ENCODE measurements at places on chromosomes 12 and 14.

DNA sequence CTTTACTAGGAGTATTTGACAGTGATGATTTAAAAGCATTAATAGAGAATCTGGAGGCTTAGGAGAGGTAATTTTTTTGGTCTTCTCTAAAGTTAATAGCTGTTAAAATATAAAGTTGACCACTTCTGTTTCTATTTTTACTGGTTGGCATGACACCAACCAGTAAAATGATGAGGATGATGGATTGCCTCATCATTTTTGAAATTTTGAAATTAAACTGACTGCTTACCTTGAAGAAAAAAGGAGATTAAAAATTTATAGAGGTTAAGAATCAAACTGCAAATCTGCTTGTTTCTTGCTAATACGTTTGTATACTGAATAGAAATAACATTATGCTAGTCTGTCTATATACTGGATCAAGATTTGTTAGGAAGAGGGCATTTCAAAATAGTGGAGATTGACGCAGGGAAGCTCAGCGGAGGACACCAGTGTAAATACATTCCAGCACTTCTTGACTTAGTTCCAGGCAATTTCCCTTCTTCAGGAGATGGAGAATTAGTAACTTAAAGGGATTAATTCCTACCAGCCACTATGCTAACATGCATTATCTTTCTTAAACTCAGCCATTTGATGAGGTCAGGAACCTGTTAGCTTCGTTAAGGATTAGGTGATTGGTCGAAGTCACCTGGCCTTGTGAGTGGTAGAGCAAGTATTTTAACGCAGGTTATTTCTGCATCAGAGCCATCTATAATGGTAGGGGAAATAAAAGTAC, 3.6 kb downstream of the EID3 start:
- DNase-seq = no peak

GRCh38 chr12:105921872-105922669, 216.7 kb downstream of the NUAK1 start:
- DNase-seq = no peak

GRCh38 chr14:80956922-80957321, 1.5 kb downstream of the TSHR start:
- DNase-seq = no peak

- DNase-seq = no peak
Observed at GRCh38 chr14:104559028-104559803, 20.3 kb upstream of the C14orf180 start.

- DNase-seq = no peak
Observed at GRCh38 chr12:2739832-2740641, 54.7 kb upstream of the FKBP4 start.

DNA sequence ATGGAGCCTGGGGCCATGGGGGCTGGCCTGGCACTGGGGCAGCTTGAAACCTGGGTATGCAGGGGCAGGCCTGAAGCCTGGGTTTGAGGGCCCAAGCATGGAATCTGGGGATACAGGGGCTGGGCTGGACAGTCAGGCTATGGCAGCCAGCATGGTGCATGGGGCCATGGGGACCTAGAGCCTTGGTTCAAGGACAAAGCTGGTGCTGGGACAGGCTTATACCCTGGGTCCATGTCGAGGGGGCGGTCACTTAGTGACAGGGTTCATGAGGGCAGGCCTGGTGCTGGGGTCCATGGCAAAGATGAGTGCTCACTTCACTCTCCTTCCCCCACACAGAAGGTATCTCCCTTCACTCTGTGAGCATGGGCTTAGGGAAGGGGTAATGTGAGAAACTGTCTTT, 116.2 kb downstream of the BBS10 start:
- DNase-seq = no peak

DNA sequence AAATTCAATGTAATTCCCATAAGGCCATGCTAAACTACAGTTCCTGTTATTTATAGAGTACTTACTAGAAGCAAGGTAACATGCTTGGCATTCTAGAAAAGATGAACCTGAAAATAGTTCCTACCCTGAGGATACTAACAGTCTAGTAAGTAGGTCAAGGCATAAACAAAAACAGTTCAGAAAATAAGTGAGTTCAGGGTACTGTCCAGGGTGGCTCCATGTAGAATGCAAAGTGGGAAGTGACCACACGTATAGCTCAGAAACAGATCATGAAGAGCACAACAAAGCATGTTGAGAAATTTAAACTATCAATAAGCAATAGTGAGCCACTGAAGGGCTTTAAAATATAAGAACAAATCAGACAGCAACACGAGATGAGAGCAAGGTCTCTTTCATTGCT, 2.3 kb downstream of the TMED10 start:
- no peak for DNase-seq

GRCh38 chr14:36198378-36198777, 21.9 kb upstream of the PTCSC3 start:
- DNase-seq = no peak

DNA sequence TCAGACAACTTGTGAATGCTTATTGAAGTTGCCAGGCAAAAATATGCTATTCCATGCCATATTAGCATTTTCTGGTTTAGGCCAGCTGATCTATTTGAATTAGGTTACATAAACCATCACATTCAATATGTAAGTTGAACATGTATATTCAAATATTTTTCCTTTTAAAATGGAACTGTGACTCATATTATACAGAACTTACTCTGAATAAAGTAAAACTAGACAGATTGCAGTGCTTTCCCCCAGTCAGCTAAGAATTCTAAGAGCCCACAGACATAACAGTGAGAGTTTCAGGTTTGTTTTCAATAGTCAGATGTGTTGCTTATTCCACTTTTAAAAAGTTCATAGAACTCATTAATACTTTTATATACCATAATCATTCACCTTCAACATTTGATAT, 119.8 kb downstream of the MGST1 start:
- DNase-seq = no peak

DNA sequence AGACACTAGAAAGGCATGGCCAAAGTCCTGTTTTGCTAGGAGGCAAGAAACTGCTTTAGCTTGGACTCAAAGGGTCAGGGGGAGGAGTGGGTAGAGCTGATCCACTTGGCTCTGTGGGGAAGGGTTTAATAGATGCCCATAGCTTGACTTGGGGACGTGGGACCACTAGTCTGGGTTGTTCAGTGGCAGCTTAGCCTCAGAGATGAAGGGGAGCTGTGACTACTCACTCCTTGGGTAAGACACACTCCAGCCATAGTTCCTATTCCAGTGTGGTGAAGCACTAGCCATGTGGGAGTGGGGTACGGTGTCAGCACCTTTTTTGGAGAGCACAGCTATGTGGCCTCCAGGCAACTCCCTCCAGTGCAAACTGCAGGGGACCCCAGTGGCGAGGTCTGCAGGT, 257.3 kb downstream of the TMEM121 start:
- DNase-seq = no peak
